NT2/D1 (cell line): ENCODE measurements at places on chromosomes 4 and X.

GRCh38 chr4:134308910-134309309 lies 107.3 kb upstream of the PABPC4L start:
- DNase-seq, result no peak

DNA sequence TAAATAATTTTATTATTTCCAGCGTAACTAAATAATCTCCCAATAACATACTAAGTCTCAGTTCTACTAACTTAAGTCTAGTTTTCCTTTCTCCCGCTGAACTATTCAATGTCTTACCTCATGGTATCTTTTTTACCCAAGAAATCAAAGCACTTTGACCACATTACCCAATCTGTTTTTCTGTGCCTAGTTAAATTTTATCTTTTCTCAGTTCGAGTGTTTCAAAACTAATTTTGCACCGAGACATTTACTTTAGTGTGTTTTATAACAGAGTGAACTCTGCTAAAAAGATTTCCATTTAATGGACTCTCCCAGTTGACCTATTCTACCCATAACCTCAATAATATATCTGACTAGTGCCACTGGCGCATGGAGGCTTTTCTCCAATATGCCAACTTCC lies 67.6 kb upstream of the IRF2 start:
- DNase-seq, result no peak

DNA sequence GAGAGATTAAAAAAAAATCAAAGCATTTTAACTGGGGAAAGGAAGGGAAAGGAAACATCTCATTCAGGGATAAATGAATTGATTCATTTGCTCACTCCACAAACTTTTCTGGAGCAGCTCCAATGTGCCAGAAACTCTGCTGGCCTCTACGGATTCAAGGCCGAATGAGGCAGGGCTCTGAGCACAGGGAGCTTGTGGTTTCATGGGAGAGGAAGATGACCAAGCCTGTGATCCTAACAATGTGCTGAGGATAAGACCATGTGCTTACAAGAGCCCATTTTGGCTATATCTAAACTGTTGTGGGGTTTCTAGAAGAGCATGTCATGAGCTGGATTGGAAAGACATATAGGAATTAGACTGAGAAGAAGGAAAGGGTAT lies 137.5 kb downstream of the ZNF674 start:
- no peak for DNase-seq

GRCh38 chrX:18003876-18004275 lies 142.8 kb upstream of the RAI2 start:
- no peak for DNase-seq

- no peak for DNase-seq
These were observed 238.2 kb downstream of the GPC3 start for GRCh38 chrX:133747196-133747595.

GRCh38 chrX:20454117-20454516 lies 187.4 kb upstream of the RPS6KA3 start:
- DNase-seq, result no peak

DNA sequence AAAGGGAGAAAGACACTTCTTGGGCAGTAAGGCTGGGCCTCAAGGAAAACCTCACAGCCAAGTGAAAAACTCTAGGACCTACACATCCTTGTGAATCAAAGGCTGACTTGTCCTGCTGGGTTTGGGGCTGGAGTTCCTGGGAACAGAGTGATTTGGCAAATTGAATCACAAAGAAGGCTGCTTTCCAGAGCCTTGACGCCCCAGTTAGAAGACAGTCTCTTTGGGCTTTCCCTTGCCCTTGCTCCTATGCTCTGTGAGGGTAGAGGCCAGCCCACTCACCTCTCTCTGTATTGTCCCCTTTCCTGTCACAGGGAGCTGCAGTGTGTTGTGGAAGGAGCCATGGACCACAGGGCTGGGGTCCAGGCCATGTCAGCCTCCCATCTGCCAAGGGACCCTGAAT lies 9.6 kb downstream of the AMER1 start:
- peak; percentile 39 for DNase-seq

DNA sequence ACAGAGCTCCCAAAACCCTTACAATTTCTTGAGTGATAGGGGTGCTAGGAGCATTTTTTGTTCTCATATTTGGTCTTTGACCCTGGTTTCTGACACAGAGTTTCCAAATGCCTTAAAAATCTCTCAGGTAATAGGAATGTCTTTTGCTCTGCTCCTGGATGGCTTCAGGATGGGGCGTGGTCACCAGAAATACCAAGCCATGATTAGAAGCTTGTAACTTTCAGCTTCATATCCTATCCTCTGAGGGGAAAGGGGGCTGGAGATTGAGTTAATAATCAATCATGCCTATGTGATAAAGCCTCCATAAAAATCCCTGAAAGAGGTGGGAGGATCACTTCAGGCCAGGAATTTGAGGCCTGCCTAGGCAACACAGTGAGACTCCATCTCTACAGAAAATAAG lies 34.6 kb upstream of the IL9R start:
- no peak for DNase-seq

DNA sequence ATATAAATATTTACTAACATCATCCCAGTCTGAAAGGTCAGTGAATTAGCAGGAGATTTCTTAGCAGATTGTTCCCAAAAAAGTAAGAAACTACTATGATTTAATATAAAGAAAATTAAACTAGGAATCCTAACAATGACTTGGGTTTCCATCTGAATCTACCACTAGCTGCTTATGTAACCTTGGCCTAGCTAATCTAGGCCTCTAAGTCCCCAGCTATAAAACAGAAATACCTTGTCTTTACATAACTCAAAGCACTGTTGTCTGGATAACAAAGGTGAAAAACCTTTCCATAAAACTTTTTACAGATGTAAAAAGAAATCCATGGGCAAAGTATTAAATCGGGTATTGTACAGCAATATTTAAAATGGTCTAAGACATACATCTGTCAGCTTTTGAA lies 3.0 kb downstream of the FBXL5 start:
- no peak for DNase-seq

DNA sequence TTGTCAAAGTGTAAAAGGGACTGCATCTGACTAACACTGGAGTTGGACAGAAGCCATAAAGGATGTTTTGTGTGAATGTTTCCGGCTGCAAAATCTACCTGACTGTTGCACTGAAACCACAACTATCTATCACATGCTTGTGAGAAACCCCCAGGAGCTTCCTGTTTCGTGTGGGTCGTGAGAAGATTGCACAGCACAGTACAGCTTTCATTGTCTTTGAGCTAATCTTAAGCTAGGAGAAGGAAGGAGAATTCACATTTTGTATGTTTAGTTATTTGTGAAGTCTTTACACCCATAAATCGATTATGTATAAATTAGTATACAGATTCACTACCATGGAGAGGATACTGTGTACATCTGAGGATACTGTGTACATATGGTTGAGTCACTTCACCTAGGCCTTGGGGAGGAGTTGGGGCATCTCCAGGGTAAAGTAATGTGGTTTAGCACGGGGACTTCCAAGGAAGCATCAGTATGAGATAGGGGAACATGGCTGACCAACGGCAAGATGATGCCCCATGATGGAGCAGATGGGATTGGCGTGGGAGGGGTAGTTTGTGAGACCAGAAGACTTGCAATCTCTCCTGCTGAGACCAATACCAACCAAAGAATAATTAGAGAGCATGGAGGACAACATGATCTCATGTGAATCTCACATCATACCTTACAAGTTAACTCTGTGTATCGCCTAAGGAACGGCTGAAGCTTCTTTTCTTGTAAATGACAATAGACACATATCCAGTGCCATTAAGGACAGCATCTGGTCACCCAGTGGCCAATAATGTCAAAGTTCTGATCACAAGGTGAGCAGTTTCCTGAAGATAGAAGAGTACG lies 43.1 kb upstream of the FAM9C start:
- DNase-seq, result no peak

GRCh38 chrX:43269201-43269600 lies 386.9 kb upstream of the MAOA start:
- DNase-seq, result no peak
